Mesothelial cell of epicardium (in vitro differentiated cells): ENCODE measurements at places on chromosomes 12 and 14. TPM values are rescaled to one million over a fixed set of nuclear protein-coding genes. Genes with fewer than 3 reads are reported as not detected.

Gene KIF5A
- 0.40 to 0.69 TPM (median 0.59 TPM) in 3 replicates for total RNA-seq

DNA sequence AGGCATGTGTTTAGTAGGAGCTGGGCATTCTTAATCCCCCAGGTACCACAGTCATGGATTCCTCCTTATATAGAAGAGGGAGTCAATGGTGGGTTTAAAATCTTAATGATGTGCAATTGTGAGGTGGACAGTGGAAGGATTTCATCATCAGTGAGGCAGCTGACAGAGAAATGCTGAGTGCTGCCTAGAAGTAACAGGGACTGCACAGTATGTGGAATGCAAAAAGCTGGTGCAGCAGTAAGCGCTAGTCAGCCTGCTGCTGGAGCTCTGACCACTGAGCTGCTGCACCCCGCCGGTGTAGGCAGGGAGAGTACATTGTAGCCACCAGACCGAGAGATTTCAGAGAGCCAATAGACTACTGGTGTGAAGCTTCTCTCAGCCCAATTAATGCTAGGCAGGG, 80.5 kb upstream of the DACT1 start:
- H3K27me3 ChIP-seq: no peaks in the 10 kb centered on the region
- peaks cover 17% of the 10 kb centered on the region for H3K4me1 ChIP-seq
- DNase-seq: no peak
- H3K4me3 ChIP-seq: no peak overlapping the region
- H3K27ac ChIP-seq: no peak overlapping the region

DNA sequence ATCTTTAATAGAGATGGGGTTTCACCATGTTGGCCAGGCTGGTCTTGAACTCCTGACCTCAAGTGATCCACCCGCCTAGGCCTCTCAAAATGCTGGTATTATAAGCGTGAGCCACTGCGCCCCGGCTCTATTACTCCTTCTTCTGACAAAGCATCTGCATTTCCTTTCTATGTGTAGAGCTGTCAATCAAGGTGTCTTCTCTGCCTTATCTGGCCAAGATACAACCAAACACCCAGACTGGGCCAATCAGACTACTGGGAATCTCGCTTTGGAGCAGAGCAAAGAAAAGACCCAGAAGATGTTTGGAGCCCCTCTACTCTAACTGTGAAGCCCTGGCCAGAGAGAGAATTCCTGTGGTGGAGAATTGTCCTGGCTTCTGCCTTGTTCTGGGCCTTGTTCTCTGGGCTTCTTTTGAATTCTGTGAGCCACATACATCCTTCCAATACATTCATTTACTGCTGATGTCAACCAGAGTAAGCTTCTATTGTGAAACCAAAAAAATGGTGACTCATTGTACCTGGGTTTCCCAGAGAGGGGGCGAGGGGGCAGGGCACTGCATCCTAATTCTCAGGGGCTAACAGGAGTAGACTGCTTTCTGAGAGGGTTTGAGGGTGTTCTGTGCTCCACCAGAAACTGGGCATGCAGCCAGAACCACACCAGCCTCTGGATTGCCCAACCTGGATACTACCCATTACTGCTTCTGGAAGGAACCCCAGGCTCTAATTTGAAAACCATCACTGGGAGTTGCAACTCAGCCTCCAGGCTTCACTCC, 18.8 kb upstream of the FLVCR2 start:
- DNase-seq: no peak
- peak overlapping the region; percentile 34 for H3K27ac ChIP-seq
- peaks cover 2% of the 10 kb centered on the region for H3K36me3 ChIP-seq
- no peak overlapping the region for H3K4me3 ChIP-seq

GRCh38 chr14:93120517-93120916, 4.8 kb upstream of the ITPK1 start:
- no peak for DNase-seq
- peaks cover 7% of the 10 kb centered on the region for H3K27me3 ChIP-seq
- no peak overlapping the region for H3K27ac ChIP-seq
- no peak overlapping the region for H3K4me3 ChIP-seq
- H3K36me3 ChIP-seq: no peaks in the 10 kb centered on the region

GRCh38 chr12:94404854-94405253, 54.8 kb downstream of the CEP83 start:
- H3K4me1 ChIP-seq: peaks cover 2% of the 10 kb centered on the region
- no peak for DNase-seq
- no peak overlapping the region for H3K27ac ChIP-seq
- H3K4me3 ChIP-seq: no peak overlapping the region
- H3K27me3 ChIP-seq: no peaks in the 10 kb centered on the region
- peaks cover 22% of the 10 kb centered on the region for H3K36me3 ChIP-seq
